ENCODE measurements at places on chromosomes 1 and 21.

DNA sequence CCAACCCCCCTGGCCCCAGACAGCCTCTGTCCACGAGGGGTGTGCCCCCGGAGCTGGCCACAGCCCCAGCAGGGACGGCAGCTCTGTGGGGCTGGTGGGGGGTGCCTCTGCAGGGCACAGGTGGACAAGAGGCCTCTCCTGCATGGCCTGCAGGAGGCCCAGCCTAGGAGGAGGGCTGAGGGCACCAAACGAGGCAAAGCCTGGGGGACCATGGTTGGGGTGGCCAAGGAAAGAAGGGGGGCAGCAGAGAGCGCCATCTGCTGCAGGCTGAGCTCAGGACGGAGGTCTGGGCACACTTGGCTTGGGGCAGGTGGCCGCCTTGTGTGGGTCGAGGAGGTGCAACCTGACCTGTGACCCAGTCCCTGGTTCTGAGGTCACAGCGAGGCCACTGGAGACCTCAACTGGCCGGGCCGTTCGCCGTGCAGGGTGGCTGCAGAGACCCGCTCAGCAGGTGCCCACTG is 27.3 kb downstream of the RRP1 start:
- DNase-seq: no peak

DNA sequence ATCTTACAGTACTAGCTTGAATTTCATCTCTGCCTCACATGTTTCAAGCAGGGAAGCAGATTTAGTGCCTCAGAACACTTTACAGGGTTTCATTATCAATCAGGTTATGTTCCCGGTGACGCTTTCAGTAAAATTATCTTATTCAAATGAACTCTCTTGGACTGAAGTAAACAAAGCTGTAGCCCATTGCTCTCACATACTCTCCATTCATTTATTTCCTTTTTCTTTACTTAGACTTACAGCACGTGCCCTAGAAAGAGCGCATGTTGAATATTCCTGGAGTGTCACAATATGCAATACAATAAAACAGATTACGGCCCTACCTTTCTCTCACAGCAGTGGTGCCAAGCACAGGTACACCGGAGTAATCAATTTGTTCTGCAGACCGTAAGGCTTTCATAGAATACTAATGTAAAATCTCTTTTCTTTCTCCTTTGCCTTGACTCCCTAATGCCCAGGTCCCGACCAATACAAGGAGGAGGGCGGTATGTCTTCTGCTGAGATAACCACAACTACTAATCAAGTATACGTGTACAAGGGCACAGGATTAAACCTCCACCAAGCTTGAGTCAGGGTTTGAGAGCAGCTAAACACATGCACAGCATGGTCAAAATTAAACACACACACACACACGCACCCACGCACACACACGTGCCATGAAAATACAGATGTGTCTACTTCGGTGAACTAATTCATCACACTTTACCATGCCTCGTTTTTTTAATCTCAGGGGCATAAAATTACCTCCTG is 62.8 kb downstream of the NRIP1 start:
- DNase-seq: no peak

GRCh38 chr1:178682429-178682828 is 42.6 kb upstream of the RALGPS2 start:
- DNase-seq: no peak

DNA sequence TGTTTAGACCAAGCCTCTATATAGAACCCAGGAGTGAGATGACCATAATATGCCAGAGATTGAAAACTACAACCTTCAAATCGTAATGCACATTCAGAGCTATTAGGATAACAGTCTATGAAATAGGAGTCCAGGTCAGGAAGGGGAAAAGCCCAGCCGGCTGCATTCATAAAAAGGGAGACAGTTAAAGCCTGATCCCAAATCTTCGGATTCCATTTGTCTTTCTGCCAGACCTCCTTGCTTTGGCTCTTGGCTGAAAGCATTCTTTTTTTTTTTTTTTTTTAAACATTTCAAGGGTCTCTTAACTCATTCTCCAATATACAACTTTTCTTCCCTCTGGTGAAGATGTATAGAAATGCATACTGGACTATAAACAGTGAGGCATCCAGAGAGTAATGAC is 81.1 kb downstream of the NTPCR start:
- DNase-seq: no peak

GRCh38 chr21:14547834-14548513 is 1.9 kb upstream of the SAMSN1 start:
- no peak for DNase-seq

- no peak for DNase-seq
Observed at GRCh38 chr1:173052681-173053196, 2.0 kb upstream of the TNFSF18 start.

DNA sequence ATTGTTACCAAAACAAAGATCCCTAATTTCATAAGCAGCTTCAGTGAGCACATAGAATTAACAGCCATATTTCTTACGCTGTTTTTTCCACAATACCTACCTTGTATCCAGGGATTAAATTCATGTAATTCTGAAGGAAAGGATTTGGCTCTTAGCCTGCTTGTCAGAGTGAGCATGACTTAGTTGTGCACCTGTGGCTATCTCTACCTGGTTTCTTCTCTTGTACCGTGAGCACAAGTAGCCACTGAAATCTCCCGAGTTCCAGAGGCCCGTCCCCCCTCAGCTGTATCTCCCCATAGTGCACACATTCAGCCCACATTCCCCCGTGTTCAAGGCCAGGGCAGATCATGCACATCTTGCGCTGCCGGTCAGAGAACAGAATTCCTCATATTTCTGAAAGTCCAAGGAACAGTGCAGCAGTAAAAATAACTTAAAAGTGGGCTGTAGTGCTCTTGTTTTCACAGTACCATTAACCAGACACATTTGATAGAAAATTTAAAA is 2.3 kb downstream of the TENT5C start:
- no peak for DNase-seq

DNA sequence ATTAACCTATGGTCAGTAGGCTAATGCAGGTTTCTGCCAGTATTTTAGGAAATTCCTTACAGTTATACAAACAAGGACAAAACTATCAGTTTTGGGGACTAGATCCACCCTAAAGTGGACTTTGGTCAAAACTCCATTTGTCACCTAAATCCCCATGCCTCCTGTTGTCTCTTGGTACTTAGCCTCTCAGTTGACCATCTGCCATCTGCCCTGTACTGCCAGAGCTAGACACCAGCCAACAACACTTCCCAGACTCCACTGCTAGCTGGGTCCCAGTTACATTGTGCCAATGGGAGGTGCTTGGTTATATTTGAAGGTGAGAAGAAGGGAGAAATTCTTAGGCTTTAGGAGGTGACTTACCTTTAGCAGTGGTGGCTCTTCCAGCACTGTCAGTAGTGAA is 17.0 kb upstream of the BSDC1 start:
- DNase-seq: no peak

GRCh38 chr1:39943471-39944290 is 11.3 kb upstream of the MFSD2A start:
- DNase-seq: no peak

DNA sequence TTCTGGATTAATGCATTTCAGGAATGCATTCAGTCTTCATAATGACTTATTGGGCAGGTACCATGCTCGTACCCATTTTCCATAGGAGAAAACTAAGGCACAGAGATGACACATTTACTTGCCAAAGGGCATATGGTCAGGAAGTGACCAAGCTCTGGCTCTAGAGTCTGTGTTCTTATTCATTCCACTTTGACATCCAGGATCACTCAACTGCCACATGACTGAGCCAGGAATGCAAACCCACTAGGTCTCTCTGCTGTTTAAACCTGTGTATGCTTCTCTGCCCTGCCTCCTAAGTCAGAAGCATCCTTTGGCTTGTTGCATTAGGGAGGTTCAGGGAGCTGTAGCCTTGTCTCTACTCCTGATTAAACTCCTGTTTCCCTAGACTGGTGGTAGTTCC is 7.5 kb downstream of the KAZN start:
- DNase-seq: no peak

GRCh38 chr1:242006976-242007375 is 8.1 kb upstream of the MAP1LC3C start:
- no peak for DNase-seq

GRCh38 chr1:212431644-212432043 is 1.1 kb upstream of the NENF start:
- DNase-seq: no peak

GRCh38 chr1:115453666-115454065 is 115.6 kb upstream of the NGF start:
- DNase-seq: no peak
